ENCODE measurements at places on chromosomes 16 and 17. TPM values are rescaled to one million over a fixed set of nuclear protein-coding genes. Genes with fewer than 3 reads are reported as not detected.

SLC38A8 gene
- total RNA-seq: 0.42 TPM

SNAI3 gene
- 0.05 TPM for total RNA-seq

PIK3R6 gene
- total RNA-seq: 0.37 TPM

NUPR1 gene
- 16.1 TPM for total RNA-seq

KRTAP3-2 gene
- total RNA-seq: not detected

SOCS1 gene
- 1.8 TPM for total RNA-seq

SDF2 gene
- total RNA-seq: 29.6 TPM

MYH11 gene
- 0.51 TPM for total RNA-seq

GAS2L2 gene
- total RNA-seq: not detected

UMOD gene
- not detected for total RNA-seq

CD300E gene
- total RNA-seq: 0.75 TPM

EFCAB3 gene
- not detected for total RNA-seq

KRTAP4-3 gene
- total RNA-seq: not detected

ITGA2B gene
- total RNA-seq: 0.25 TPM

ZNF423 gene
- 0.42 TPM for total RNA-seq

IGFBP4 gene
- total RNA-seq: 297 TPM

RPS15A gene
- 703 TPM for total RNA-seq

KCNG4 gene
- total RNA-seq: not detected

GSE1 gene
- 37.7 TPM for total RNA-seq

SLC47A1 gene
- 34.9 TPM for total RNA-seq

FBXO39 gene
- 0.05 TPM for total RNA-seq

ZNF205 gene
- 4.1 TPM for total RNA-seq

NPIPB2 gene
- total RNA-seq: 3.3 TPM

WSCD1 gene
- 1.7 TPM for total RNA-seq

Measured in liver (tissue), 10 donors.